Stimulated activated CD4-positive, alpha-beta T cell treated with anti-CD3 and anti-CD28 coated beads, Interleukin-1b, Interleukin-23, amount 100 ng/mL, for 48 hours (primary cell): ENCODE measurements at places on chromosomes 2 and 18.
A peak's percentile ranks its signal among the peaks of the same experiment; 100 is the strongest.

GRCh38 chr2:2846332-2847208 is 515.5 kb upstream of the MYT1L start:
- DNase-seq = no peak

DNA sequence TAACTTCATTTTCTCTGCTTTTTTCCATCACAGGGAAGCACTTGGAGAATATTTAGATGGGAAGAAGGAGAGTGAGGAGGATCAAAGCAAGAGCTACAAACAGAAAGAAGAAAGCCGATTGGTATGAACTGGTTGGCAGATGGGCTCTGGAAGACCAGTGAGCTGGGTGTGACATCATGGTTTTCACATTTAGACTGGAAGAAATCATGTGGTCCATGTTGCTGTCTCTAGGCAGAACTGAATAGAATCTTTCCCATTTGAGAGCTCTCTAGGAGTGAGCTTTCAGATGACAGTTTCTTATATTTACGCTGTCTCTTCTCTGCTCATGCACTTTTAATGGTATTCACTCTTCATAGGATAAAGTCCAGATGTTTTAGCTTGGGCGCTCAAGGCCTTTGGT is 12.6 kb downstream of the DRC1 start:
- DNase-seq = no peak

GRCh38 chr2:149768320-149768799 is 180.8 kb upstream of the MMADHC start:
- DNase-seq = no peak

DNA sequence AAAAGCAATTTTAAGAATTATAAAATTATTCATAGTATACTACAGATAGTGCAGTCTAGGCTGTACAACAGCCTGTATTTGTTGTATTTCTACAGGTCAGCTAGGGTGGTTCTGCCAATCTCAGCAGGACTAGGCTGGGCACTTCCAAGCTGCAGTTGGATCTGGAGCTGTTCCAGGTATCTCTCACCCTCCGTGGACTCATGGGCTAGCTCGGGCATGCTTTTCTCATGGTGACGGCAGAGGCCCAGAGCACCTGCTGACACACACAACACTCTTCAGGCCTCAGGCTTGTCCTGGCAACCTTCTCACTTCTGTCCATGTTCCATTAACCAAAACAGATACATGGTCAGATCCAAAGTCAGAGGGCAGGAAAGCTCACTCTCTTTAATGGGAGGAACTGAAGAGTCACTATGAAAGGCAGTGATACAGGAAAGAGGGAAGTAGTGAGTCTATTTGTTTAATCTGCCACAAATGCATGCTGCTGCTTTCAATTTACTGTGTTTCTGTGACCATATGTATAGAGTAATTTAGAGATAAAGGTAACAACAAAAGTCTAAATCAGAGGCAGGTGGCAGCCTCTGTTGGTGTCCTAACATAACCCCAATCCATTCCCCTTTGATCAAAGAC is 462.4 kb upstream of the ACVR2A start:
- no peak for DNase-seq

GRCh38 chr2:109457366-109457765 is 156.4 kb downstream of the SEPTIN10 start:
- DNase-seq = no peak

DNA sequence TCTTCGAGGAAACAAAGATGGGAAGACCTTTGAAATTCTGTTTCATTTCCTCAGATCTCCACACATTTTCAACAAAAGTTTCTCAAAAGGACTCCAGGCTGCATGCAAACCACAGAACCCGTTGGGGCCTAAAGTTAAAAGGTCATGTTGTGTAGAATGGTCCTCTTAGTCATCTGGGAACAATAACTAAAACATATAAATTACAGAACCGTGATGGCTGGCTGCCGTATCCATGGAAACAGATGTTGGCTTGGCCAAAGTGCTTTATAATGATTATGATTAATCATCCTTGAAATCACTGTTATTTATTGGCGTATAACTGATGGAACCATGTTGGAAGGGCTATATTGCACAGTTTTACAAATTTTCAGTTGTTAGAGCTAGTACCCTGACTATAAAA is 182.8 kb upstream of the CRIM1 start:
- DNase-seq = no peak

DNA sequence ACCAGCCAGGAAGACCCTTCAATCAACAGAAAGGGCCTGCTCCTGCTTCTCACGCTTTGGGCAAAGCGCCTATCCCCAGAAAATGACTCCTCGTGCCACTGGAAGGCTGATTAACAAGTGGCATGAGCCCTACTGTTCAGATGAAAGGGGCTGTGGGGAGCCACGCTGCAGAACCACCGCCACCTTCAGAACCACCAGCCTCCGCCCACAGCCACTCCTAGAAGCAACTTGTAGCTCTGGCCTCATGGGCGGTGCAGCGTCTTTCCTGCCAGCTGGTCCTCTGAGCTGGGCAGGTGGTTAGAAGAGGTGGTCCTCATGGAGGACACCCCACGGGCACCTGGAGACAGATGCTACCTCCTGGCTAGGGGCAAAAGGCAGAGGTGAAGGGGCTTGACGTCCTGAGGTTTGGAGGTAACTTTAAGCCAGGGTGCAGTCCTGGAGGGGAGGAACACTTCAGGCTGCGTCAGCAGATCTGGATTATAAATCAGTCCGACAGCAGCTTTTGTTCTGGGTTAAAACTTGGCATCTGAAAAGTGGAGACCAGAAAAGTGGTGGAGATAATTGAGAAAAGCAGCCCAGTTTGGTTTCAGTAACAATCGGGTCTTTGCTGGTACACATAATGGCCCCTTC is 861 bp upstream of the SEMA4C start:
- peak; percentile 47 for DNase-seq

- DNase-seq = no peak
Measured at GRCh38 chr2:241686324-241686649, 328 bp downstream of the DTYMK start.

GRCh38 chr2:144748443-144748842 is 228.5 kb upstream of the ZEB2 start:
- DNase-seq = no peak

- no peak for DNase-seq
Measured at GRCh38 chr2:71715241-71715750, 261.9 kb downstream of the DYSF start.

GRCh38 chr2:6445156-6445555 is 420.6 kb downstream of the CMPK2 start:
- no peak for DNase-seq

DNA sequence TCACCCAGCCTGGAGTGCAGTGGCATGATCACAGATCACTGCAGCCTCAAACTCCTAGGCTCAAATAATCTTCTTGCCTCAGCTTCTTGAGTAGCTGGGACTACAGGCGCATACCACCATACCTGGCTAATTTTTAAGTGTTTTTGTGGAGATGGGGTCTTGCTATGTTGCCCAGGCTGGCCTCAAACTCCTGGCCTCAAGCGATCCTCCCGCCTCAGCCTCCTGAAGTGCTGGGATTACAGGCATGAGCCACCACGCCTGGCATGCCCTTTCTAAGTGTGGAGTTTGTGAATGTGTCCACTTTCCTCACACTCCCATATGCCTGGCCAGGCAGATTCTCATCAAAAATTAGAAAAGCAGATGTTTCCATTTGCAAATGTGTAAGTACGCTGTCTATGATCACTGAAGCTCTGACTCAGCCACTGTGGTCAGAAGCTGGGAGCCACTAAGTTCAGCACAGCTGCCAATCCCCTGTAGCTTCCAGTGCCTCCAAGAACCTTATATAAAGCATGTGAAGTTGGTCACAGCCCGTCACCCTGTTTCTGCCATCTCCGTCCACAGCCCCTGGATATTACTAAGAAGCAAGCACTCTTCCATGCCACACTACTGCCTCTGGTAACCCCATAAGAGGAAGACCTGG is 155.4 kb downstream of the FAM210A start:
- DNase-seq = peak; percentile 39

DNA sequence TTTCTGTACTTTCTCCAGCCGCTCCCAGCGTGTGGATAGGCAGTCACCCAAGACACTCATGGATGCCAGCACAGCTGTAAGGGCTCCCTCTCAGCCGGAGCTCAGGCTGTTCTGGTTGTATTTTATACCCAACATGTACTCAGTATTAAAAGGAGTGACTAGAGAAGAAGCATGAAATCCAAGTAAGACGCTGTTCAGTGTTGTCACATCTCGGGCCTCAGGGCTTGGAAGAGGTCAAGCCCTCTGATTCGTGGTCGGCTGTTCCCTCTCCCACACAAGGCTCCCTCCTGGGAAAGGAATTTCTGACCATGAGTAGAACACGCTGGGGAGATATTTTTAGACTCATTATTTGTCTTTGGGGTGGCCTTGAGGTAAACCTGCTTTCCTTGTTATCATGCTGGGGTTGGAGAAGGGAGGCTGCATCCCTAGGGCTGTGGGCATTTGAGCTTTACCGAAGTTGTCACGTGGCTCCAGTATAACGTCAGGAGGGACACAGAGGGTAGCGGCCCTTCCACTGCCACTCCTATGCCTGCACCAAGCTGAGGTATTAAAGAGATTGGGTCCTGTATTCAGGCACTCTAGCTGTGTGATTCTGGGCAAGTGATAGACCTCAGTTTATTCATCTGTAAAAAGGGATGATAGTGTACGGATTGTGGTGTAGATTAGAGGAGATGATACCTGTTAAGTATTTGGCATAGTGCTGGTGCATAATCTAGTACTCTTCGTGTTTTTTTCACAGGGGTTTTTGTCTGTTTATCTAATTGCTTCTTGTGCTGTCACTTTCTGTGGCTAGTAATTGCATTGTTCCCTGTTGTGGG is 34.1 kb downstream of the HK2 start:
- DNase-seq = no peak

- DNase-seq = no peak
Measured at GRCh38 chr2:235666213-235666781, 172.5 kb downstream of the AGAP1 start.

DNA sequence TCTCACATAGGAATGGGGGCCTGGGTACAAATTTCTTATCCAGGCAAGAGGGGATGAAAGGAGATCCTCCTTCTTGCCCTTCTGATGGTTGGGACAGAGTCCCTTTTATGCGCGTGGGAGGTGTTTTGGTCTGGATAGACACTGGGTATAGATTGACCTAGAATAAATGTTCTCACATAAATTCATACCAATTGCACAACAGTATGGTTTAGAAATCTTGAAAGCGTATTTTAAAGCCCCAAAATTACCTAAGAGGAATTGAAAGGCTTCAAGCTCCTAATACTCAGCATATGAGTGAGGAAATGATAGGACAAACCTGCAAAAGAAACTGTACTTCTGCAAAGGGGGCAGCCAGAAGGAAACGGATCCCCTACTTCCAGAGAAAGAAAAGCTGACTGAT is 2.6 kb upstream of the BCL2 start:
- no peak for DNase-seq
